ENCODE measurements at places on chromosomes 12 and 14.

- no peak for DNase-seq
Measured at GRCh38 chr12:86719381-86719780, 463.2 kb upstream of the MGAT4C start.

GRCh38 chr14:47442211-47442610, 233.2 kb downstream of the MDGA2 start:
- no peak for DNase-seq

- no peak for DNase-seq
Measured at GRCh38 chr12:57890191-57891115, 43.9 kb upstream of the CTDSP2 start.

DNA sequence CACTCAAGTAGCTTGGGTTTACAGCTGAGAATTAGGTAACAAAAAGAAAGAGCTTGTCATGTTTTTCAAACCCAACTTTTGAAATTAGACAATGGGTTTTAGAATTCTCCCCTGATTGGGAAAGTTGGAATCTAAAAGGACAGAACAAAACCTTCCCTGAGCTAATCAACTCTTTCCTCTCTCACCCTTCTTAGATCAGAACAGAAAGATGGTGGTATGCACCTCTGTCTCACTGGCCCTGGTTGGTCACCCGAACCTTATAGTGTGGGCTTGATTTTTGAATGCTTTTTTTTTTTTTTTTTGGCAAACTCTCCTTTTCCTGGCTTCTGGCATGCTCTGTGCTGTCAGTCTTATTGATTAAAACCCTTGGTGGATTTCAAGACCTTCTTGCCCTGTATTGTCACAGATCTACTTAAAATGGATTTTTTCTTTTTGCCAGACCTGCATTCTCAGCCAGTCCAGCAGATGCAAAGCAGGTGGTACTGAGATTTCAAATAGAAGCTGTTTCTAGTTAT, 251.1 kb upstream of the RMST start:
- DNase-seq = no peak

DNA sequence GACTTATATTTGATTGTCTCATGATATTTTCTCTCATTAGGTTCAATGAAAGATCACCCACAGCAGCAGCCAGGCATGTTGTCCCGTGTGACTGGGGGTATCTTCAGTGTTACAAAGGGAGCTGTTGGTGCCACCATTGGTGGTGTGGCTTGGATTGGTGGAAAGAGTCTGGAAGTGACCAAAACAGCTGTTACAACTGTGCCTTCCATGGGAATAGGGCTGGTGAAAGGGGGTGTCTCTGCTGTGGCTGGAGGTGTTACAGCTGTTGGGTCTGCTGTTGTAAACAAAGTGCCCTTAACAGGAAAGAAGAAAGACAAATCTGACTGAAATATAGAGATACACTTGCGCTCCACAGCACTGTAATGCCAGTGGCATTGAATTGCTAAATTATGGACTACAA, 15.4 kb downstream of the TMEM263 start:
- no peak for DNase-seq

DNA sequence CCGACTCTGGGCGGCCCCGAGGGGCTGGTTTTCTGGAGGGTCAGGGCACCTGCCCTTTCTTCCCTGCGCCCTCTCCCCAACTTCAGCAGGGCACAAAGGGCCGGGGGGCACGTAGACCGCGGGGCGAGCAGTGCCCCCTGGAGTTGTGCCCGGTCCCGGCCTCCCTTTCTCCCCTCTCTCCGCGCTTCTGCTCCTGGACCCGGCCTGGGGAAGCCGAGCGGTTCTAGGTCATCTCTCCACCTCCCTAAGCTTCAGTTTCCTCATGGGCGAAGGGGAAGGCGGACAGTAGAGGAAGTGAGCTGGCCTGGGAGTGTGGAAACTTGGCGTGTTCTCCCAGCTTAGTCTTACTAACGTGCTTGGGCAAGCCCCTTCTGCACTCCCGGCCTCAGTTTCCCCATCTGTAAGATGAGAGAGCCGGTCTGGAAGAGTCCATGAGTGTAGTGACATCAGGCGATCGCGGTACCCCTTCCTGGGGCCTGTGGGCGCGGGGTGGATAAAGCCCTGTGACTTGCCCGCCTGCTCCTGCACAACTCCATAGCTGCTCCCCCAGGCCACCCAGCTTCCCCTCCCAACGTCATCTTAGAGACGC, 158.6 kb upstream of the PARP11 start:
- DNase-seq = peak; percentile 21

DNA sequence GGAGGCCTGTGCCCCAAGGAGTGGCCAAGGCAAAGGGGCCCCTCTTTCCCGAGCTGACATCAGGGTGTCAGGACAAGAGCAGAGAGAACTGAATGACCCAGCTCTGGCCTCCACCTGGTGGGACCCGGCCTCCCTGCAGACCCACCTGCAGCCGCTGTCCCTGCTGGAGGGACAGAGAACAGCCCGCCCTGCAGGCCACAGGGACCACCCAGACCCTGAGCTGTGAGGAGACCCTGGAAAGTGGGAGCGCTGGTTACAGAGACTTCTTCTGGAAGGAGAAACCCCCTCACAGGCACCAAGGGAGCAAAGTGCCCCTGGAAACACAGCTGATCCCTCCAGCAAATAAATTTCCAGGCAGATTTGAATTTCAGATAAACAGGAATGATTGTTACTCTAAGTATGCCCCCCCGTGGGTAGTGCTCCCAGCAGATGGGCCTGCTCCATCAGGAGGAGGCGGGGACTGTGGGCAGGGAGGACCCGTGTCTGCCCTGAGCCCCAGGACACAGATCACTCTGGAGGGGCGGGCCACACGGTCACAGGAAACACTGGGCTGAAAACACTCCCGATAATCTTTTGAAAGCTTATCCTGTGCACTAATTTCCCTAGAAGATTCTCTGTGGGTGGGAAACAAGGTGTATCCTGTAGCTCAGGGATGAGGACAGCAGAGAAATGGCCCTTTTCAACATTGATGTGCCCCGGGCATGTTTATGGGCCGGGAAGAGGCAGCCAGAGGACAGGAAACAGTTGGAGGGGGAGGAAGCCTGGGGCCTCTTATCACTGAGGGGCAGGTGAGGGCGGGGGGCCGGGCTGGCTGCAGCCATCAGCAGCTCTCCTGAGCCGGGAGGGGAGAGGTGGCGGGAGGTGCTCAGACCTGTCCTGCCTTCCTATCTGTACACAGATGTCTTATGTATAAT, 276.0 kb downstream of the ADGRD1 start:
- no peak for DNase-seq

GRCh38 chr14:53406519-53406918, 253.4 kb upstream of the DDHD1 start:
- no peak for DNase-seq

DNA sequence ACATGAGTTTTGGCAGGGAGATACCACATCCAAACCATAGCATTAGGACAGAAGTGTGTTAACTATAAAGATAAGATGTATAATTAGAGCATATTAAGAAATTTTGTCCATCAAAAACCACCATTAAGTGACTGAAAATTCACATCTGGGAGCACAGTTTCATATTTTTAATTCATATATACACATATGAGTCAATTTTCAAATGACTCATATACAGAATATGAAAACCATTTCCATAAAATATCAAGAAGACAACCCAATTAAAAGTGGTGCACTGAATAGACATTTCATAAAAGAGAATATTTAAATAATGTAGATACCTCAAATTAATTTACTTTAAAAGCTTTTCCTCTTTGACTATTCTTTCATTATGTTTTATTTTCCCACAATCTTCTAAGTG, 25.3 kb downstream of the MUCL1 start:
- DNase-seq = no peak

DNA sequence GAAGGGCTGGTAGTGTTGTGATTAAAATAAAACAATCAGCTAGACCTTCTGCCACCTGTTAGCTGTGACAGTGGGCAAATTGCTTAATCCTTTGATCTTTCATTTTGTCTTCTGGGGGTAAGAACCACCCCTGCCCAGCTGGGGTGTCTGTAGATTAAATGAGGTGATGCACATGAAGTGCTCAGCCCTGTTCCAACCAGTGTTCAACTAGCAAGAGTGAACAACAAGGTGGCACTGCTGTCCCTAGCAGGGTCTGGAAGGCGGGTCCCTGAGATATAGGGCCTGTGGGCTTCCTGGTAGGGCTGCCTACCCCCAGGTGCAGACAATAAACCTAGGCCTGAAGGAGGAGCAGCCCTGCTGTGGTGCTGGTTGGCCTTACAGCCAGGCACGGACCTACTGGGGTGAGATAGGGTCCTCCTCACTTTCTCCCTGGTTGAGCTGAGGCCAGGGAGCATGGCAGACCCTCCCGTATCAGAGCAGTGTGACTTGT, 60.6 kb downstream of the ARL6IP4 start:
- no peak for DNase-seq

- no peak for DNase-seq
Measured at GRCh38 chr12:88144546-88145468, 2.7 kb downstream of the TMTC3 start.

DNA sequence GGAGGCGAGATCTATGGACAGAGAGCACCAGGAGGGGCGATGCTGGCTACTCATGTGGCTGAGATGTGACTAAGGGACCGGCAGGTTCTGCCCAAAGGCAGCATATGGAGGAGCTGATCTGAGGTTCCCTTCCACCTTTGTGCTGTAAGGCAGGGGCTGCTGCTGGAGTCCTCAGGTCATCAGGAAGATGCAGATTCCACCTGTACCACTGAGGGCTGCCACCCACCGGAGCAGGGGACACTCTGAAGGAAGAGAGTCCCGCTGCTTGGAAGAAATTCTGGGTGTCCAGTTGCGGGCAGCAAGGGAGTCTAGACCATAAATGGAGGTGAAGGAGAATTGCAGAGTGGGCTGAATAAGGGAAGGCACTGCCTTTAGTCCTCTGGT, 55.3 kb downstream of the PLEKHG3 start:
- no peak for DNase-seq

DNA sequence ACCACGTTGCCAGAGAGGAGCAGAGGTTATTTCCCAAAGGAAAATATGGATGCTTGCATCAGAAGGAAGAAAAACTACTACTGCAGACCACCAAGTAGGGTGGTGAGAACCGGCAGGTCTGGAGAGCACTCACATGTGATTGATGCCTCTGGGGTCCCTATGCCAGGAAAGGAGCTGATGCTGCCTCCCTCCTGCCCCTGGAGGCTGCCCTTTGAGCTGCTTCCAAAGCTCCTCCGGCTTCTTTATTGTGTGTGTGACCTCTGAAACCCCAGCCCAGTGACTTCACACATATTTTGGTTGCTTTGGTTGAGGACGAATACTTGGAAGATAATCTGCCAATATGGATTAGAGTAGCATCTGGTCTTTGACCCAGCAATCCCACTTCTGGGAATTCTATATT, 133.4 kb downstream of the AACS start:
- DNase-seq = no peak

GRCh38 chr12:19288603-19289244, 150.6 kb upstream of the AEBP2 start:
- peak; percentile 57 for DNase-seq

DNA sequence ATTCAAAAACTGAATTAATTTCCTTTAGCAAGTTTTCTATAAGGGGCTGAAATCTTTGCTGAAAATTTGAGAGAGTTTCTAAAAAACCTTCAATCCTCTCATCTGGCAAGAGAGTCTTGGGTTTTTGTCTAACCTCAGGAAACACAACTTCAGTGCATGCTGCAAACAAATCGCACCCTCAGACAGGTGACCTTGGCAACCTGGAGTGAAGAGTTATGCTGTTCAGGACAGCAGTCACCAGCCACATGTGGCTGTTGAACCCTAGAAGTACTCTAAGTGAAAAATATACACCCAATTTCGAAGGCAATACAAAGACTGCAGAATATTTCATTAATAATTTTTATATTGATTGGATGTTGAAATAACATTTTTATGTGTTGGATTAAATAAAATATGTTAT, 184.8 kb downstream of the RPS29 start:
- DNase-seq = no peak

DNA sequence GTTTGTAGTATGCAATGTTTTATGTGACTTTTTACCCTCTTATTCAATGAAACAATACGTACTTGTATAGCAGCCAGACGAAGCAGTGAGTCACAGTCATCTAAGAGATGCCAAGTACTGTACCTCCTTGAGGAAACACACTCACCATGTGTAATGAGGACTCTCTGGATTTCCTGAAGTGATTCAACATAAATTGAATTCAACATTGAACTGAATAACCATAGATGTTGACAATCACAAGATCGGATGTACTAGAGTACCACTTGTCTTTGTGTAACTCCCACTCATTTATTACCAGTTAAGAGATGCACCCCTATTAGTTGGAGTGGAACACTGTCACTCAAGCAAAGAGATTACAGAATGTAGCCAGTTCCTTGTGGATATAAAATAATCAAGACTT, 175.2 kb upstream of the HMGA2 start:
- DNase-seq = peak; percentile 88

GRCh38 chr14:23406244-23406643, 1.8 kb downstream of the MYH6 start:
- DNase-seq = no peak

- no peak for DNase-seq
Measured at GRCh38 chr14:28953973-28954372, 187.4 kb downstream of the FOXG1 start.

GRCh38 chr14:56996721-56997399, 186.6 kb upstream of the OTX2 start:
- no peak for DNase-seq

- no peak for DNase-seq
Measured at GRCh38 chr12:2259369-2259768, 206.6 kb downstream of the CACNA1C start.

DNA sequence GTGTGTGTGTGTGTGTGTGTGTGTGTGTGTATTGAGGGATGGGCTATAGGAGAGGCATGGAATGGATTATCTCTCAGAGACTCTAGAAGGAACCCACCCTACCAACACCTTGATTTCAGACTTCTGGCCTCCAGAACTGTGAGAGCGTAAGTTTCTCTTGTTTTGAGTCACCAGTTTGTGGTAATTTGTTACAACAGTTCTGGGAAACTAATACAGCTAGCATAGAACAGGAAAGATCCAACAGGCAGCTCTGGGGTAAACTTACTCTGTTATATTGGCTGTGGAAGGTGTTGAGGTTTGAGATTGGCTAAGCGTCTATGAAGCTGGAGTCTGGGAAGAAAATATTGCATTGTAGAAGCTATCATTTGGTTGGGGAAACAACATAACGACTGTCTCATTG, 334.3 kb downstream of the AACS start:
- no peak for DNase-seq

- no peak for DNase-seq
Measured at GRCh38 chr12:89236237-89236636, 116.1 kb downstream of the DUSP6 start.

DNA sequence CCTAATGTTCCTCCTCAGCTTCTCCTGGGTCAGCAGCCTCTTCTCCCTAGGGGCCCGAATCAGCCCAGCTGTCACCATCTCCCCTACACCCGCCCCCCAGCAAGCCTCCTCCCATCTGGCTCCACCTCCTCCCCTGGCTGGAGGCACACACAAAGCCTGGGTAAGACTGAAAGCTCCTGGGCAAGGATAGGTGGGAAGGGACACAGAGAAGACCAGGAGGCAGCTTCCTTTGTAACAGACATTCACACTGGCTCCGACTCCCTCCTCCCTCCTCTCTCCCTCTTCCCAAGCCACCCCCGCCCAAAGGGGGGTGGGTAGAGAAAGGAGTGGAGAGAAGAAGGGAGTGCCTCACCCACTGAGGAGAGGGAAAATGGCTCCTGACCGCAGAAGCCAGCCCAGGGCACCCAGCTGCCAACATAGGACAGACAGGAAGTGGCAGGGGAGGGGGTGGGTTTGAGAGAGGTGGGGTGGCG, 4.0 kb downstream of the CHD4 start:
- DNase-seq = peak; percentile 57

GRCh38 chr12:102722147-102722546, 194.9 kb downstream of the PAH start:
- no peak for DNase-seq

Data from AG20443 (cell line).